ENCODE measurements at places on chromosomes 5 and 9.

- no peak for DNase-seq
These were observed 152.7 kb downstream of the ADCY2 start for GRCh38 chr5:7548596-7548995.

DNA sequence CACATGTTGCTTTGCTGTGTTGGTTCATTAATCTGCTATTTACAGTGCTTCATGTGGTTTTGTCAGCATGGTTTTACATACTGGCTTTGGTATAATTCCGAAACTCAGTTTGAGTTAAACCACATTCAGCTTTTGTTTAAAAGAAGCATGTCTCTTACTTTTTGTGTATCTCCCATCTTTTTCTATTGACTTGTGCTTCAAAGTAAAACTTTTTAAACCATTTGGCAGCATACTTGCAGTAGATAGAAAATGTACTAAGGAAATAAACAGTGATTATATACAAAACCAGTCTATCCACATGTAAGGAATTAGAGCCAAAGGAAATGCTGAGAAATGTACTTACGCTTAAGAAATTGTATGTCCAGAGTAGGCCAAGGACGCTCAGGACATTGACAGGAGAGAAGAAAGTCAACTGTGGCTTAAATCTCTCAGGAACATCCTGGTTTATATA, 286.9 kb downstream of the ARHGEF28 start:
- DNase-seq, result no peak

GRCh38 chr9:36318212-36318802, 60.1 kb upstream of the GNE start:
- no peak for DNase-seq

- no peak for DNase-seq
These were observed 346.3 kb downstream of the TMEM167A start for GRCh38 chr5:82730913-82731312.

DNA sequence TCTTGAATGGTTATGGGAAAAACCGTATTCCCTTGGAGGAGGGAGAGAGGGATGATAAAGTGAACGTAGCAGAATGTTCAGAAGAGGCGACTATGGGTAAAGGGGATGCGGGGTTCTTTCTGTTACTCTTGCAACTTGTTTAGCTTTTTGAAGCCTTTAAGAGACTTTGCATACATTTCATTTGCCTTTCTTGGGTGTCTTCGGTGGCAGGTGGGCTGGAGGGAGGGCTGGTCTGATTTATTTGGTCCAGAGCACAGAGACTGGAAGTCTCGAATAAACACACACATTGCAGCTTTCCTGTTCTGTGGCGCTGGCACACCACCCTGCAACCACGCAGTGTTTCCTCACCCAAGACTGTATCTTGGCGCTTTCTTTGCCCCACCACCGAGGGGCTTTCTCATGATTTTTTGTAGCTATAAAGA, 23.2 kb downstream of the TTF1 start:
- DNase-seq, result no peak

- DNase-seq, result no peak
These were observed 154.9 kb upstream of the ABCA1 start for GRCh38 chr9:105082843-105083242.

DNA sequence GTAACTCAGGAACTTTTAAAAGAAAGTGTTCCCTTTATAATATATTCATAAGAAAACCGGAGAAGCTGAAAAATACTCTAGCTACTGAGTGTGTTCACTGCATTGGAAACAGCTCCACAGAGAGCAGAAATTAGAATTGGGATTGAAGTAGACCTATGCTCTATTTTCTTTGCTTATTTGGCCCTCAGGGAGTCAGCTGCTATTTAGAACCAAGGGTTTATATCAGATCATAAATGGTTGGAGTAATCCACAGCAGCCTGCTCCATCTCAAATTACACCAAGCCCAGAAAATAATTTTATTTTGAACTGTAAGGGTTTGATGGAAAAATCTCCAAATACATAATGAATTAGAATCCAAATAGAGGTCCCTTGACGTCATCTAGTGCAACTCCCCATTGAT, 202.6 kb downstream of the ADAMTSL1 start:
- no peak for DNase-seq

GRCh38 chr5:22650511-22650910, 202.6 kb downstream of the CDH12 start:
- no peak for DNase-seq

- DNase-seq, result no peak
These were observed 26.5 kb downstream of the TMEFF1 start for GRCh38 chr9:100499460-100499859.

DNA sequence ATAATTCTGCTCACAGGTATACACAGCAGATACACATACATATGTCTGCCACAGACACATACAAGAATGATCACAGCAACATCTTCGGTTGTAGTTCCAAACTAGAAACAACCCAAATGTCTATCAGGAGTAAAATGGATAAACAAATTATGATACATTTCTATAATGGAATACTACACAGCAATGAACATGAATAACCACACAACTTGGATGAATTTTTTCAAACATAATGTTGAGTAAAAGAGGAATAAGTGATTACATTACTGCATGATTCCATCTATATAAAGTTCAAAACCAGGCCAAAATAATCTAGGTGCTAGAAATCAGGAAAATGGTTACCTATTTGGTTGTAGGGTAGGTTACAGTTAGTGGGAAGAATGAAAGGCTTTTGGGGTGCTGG, 4.6 kb upstream of the EGFLAM start:
- DNase-seq, result no peak

DNA sequence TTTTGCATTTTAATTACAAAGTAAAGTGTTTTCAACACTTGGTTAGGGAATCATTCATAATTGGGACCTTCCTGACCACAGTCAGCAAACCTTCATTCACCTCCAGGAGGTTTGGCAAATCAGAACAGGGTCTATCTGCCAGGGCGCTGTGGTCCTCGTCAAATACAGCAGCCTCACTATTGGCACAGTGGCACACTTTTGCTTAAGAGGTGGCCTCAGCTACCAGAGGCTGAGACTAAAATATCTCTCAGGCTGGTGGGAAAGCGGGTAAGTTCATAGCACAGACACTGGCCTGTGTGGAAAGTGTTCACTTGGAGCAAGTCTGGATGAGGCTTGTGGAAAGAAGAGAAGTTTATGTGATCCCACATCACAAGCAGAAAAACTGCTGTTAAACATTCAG, 268.6 kb upstream of the DAPK1 start:
- no peak for DNase-seq

- DNase-seq, result no peak
These were observed 22.5 kb downstream of the MUSK start for GRCh38 chr9:110691002-110691549.

GRCh38 chr5:58300346-58300895, 159.5 kb downstream of the PLK2 start:
- DNase-seq, result no peak

- DNase-seq, result no peak
These were observed 168.6 kb downstream of the NNT start for GRCh38 chr5:43771611-43772031.

DNA sequence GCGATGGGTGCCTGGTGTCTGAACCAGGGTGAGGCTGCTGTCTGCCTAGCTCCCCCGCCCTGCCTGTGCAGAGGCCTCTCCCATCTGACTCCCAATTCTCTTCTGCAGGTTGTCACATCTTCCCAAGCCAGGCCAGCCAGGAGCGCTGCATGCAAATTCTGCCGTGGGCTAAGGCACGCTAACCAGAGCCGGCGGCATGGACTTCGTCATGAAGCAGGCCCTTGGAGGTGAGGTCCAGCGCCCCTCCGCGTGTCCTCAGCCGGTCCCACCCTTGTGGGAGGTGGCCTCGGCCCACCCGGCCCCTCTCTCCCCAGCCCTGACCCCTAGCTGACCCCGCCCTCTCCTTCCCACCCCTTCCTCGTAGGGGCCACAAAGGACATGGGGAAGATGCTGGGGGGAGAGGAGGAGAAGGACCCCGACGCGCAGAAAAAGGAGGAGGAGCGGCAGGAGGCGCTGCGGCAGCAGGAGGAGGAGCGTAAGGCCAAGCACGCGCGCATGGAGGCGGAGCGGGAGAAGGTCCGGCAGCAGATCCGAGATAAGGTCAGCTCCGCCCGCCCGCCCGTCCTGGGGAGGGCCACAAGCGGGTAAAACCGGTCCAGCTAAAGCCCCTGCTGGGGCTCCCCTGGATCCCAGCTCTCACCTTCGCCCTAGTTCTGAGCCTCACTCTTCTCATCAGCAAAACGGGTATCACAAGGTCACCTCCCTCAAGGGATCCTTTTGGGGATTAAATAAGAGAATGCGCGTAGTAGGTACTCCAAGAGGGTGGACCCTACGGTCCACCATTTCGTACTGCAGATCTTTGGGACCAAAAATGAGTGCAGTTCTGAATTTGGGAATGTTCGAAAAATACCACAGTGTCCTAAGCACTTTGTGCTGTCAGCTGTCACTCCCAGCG, 7.4 kb downstream of the CPLX2 start:
- no peak for DNase-seq

DNA sequence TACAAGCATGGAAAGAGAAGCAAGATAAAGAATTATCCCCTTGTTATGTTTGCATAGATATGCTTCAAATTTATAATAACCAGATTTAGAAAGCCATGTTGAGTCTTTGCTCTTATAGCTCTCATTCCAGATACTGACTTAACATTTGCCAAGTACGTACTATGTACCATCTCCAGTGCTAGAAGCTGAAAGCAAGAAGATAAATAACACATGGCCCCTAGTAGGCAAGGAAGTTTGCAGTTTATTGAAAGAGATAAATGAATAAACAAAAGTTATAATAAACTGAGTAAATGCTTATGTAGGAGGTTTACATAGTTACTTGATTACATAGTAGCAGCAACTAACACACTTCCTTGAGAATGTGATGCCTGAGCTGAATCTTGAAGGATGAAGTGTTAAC, 628.4 kb downstream of the HINT1 start:
- DNase-seq, result no peak

DNA sequence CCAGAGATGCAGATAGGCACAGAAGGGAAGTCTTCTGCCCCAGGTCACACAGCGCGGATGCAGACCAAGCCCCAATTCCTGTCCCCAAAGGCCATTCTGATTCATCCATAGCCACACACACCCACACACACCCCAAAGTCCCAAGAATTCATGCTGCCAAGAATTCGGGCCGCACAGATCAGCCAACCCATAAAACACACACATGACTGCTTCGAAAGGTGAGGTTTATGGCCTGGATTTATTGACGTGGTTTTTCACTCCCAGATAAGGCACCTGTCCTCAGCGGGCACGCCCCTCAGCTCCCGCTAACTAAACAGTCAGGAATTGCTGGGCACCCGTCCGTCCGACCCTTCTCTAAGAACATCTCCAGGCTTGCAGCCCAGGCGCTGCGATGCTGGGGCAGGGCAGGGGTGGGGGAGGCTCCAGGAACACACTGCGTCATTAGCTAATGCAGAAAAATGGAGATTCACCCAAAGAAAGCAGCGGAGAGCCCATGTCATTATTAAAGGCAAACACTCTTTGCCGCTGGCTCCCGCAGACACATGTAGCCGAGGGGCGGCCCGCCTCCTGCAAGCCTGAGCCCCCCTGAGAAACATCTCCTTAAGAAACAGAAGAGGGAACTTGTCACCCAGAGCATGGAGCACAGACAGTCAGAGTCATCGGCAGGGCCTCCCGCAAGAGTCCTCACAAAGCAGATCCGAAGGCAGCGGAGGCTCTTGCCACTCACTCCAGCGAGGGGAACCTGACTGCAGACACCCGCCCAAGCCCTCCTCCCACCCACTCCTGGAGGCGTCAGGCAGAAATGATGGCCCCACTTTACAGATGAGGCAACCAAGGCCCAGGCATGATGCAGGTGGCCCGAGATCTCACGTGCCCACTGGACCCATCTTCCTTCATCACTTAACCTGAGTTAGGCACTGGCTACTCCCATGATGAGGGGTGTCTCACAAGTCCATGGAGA, 19.9 kb downstream of the VAV2 start:
- no peak for DNase-seq

DNA sequence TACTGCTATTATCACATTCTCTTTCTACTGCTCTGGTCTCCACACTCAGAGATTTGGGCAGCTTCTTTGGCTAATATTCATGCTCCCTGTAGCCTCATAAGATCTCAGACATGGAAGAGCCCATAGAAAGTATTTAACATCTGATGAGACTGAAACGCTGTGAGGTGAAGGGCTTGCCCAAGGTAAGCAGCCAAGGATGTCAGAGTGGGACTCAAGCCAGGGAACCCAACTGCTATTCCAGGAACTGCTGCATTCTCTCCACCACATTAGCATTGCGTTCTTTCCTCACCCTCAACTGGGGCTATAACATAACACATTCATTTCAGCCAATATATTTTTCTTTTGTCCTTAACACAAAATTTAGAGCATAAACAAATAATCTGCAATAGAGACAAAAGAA, 3.8 kb downstream of the ADRB2 start:
- no peak for DNase-seq

DNA sequence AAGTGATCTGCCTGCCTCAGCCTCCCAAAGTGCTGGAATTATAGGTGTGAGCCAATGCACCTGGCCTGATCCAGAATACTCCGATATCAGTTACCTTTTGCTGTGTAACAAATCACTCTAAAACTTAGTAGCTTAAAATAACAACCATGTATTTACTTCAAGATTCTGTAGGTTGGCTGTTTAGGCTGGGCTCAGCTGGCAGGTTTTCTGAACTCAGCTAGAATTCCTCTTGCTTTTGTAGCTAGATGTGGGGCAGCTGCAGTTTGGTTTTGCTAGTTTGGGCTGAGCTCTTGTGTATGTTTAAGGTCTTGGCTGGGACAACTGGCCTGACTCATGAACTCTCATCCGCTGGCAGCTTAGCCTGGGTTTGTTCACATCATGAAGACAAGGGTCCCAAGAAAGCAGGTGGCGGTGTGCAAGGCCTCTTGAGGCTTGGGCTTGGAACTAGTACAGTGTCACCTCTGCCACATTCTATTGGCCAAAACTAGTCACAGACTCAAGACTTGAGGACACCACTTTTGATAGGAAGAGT, 138.3 kb upstream of the SHB start:
- no peak for DNase-seq

DNA sequence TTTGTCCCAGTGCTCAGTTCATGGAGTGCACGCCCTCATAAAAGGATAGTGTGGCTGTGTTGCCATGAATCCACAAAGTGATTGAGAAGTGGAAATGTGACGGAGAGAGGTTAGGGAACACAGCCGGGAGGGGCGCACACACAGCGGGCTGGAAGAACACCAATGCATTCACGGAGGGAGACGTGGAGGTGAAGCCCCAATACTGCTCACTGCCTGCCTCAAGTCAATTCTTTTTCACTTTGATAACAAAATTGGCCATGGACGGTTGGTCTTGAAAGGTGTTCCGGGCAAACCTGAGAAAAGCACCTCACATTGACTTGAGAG, 424.1 kb downstream of the MED10 start:
- no peak for DNase-seq

DNA sequence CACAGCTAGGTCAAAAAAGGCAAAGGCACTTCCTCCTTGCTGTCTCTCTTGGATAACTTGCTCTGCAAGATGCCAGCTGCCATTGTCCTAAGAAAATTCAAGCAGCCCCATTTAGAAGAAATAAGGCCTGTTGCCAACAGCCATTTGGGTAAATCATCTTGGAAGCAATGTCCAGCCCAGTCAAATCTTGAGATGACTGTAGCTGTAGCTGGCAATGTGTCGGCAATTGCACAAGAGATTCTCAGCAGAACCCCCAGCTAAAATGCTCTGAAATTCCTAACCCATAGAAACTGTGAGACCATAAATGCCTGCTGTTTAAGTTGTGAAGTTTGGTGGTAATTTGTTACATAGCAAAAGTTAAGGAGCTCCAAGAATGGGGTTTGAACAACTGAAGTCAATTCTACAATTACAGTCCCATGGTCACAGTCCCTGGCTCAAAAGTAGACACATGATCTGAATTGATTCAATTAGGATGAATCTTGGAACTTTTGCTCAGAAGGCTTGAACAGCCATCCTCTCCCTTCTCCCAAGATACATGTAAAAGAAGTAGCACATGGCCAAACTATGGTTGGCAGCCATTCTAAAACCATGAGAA, 151.1 kb downstream of the MPDZ start:
- DNase-seq, result no peak

- no peak for DNase-seq
These were observed 50.8 kb upstream of the PCSK1 start for GRCh38 chr5:96483878-96484277.

Data from stimulated activated CD4-positive, alpha-beta T cell treated with anti-CD3 and anti-CD28 coated beads, TNF-alpha, amount 100 ng/mL, for 24 hours (primary cell).